ENCODE measurements at places on chromosomes 3 and 15.

GRCh38 chr3:61464518-61465140, 96.7 kb upstream of the PTPRG start:
- no peak for DNase-seq

DNA sequence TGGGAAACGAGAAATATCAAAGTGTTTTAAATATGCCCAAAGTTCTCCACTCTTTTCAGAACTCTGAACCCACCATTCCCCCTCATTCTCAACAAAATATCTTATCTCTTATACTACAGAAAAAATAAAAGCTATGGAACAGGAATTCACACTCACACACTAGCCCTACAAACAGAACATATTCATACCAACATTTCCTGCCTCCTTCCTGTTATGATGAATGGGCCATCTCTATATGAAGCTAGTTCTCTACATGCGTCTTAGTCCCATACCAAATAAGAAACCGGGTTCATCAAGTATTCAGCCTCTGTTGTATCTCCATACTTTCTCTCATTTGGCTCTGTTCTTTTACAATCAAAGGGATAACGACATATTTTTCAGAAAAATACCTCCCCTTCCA, 72.6 kb downstream of the PLSCR2 start:
- no peak for DNase-seq

- no peak for DNase-seq
Observed at GRCh38 chr15:41838400-41838897, at the start of gene PLA2G4B. PLA2G4B (plus strand) TSS chr15:41838847; CDS start chr15:41838914, 67 bp downstream.

DNA sequence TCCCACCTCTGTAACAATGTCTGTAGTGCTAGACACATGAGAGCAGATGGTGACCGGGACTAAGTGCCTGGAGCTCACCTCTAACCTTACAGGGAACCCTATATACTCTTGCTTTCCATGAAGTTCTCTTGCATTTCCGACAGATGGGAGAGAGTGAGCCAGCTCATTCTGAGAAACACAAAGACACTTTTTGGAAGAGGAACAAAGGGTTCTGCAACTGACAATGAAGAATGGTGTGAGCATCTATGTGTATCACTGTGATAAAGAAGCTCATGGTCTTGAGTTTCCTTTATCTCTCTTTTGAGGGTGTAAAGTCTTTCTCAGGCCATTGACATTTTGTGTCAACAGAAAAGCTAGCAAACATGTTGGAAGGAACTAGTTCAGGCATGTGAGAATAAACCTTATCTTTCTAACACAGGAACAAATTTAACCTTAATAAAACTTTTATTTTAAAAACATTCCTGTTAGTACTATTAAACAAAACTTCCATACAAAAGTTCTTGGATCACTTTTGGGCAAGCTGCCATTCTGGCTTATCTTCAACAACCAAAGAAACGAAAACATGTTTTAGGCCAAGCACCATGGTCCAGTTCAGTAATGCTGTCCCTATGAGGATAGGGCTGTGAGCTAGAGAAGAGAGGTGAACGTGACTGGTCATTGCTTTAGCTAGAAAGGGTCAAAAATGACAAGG, 142.7 kb downstream of the THRB start:
- DNase-seq, result no peak

DNA sequence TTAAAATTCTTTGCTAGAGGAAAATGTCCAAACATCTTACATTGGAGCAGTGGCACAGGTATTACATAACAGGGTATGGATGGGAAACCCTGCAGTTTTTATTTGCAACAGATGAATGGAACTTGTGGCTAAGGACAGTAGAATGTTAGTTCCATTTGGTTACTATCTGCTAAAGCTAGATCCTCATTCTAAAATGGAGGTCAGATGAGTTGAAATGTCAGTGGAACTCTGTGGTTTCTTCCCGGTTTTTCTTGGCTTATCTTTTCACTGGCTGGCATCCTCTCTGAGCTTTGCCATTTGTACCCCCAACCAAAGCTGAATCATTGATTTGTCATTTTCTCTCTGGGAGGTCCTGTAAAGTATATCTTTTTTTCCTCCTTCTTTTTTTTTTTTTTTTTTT, 68.9 kb downstream of the ARMC8 start:
- DNase-seq, result no peak

- DNase-seq, result no peak
Observed at GRCh38 chr3:143122608-143123352, 3.2 kb downstream of the CHST2 start.

DNA sequence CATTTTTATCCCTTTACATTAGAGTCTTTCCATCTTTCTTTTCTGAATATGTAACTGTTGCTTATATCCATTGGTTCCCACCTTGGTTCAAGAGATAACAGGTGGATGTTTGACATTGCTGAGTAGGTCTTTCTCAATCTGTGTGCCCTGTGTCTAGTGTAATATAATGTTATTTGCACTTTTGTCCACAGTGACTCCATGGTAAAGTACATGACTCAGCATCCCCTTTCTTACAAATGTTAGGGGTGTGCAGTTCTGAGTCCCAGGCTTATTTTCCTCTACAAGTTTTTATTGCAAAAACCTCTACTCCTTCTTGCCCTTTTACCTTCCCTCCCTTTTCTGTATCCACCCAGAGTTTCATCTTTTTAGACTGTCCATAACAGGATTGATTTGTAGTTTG, 116.5 kb downstream of the RSRC1 start:
- DNase-seq, result no peak

DNA sequence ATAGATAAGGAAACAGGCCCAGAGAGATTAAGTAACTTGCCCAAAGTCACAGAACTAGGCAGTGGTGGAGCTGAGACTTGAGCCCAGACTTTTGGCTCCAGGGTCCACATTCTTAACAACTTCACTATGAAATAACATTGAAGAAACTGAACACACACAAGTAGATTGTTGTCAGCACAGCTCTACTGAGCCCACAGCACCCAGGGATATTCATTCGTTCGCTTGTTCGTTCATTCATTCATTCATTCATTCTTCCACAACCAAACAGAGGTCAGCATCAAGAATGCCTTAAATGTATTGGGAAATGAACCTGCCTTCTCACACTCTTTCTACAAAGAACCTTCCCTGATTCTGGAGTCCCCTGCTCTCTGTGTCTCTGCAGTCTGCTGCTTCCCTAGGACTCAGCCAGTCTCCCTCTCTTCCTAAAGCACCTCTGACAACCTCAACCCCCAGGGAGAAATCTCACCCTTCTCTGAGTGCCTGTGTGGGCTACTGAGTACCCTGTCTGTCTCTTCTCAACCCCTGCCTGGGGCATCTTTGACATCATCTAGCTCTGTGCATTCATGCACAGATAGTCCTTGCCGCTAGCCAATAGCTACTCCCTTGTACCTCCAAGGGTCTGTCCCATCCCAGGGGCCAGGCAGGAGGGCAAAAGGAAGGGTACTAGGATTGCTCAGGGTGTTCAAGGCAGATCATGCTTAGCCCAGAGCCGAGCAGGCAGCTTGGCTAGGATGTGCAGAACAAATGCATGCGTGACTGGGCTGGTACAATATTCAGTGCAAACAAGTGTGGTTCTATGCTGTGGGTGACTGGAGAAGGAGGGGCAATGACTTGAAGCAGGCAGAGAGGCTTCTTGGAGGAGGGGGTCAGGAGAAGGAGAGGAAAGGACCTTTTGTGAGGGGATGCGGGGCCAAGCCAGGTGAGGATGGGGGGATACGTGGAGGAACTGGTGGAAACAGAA, 3.4 kb downstream of the LINGO1 start:
- DNase-seq, result no peak

GRCh38 chr3:23713641-23714040, 92.1 kb upstream of the UBE2E1 start:
- no peak for DNase-seq

- DNase-seq, result no peak
Observed at GRCh38 chr15:93823971-93824913, 407.1 kb upstream of the MCTP2 start.

DNA sequence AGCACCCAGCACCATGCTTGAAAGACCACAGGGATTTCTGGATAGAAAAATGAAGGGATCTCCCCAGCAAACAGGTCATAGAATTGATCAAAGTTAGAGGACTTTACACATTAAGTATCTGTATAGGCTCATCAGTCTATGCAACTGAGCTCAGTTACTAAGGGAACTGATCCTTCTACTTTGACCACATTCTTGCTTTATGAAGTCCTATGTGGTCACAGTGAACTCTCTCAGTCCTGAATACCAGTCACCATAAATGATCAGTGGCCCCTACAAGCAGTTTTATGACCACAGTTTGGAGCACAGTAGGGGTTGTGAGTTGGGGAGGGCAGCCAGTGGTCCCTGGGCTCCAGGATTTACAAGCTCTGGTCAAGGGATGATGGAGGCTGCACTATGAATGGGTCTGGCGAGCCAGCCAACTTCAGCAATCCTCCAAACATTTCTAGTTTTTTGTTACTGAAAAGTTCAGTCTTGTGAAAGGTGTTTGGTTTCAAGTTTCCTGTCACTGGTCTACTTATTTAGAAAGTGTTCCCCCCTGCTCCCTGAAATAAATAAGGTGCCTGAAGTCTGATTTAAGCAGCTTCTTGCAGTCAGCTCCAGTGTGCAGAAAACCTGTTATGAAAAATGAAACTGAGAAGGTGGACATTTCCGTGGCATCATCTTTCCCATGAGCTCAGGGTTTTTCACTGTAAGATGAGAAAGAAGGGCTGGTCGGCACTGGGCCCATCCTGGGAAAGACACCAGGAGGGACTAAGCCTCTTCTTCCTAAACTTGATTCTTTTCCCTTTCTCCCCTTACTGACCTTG, 75.5 kb downstream of the DAPK2 start:
- DNase-seq, result no peak

GRCh38 chr3:37763309-37763708, 98.4 kb upstream of the CTDSPL start:
- DNase-seq, result no peak

DNA sequence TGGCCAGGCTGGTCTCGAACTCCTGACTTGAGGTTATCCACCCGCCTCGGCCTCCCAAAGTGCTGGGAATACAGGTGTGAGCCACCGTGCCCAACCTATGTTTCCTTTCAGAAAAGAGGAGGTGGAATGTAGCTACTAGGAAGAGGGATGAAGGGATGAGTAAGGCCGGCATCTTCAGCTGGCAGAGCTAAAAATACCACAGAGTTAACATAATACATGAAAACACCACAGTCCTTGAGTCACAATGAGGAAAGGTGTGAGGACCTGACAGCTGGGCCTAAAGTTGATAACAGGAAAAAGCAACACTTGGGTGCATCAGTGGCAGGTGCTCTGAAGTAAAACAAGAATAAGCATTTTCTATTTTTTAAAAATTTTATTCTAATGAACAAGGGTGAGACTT, 392.2 kb downstream of the DIPK2A start:
- no peak for DNase-seq

DNA sequence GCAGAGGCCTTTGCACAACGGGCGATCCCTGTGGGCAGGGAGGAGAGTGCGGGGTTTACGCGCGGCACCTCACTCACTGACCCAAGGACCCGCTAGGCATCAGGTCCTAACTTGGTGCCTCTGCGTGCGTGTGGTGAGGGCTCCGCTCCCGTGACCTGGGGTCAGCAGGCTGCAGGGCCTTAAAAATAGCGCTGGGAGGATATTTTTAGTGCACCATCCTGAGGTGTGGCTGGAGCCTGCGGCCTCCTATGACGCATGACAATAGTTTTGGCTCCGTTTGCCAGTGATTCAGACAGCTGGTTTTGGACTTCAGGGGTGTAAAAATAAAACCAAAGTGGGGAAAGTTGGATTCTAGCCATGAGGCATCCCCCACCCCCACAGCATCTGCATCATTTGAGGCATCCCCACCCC, 139.0 kb downstream of the FAM43A start:
- no peak for DNase-seq

GRCh38 chr3:128270559-128271492, 117.5 kb downstream of the EEFSEC start:
- DNase-seq, result no peak

- DNase-seq, result no peak
Observed at GRCh38 chr3:25971736-25972135, 181.8 kb downstream of the OXSM start.

GRCh38 chr15:52661909-52662308, 17.3 kb downstream of the ATOSA start:
- DNase-seq, result no peak

DNA sequence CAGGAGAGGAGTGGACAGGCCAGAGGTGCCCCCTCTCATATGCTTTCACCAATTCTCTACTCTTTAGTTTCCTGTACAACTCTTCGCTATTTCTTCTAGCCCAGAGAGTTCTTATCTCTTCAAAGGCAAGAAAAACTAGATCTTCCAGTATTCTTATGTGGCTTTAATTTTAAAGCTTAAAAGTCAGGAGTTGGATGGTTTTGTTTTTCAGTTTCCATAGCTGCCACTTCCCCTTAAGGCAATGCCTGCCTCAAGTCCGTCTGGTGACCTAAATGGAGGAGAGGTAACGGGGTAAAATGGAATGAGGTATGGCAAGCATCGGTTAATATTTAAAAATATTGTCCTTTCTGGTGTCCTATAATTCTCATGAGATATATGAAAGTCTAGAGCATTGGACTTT, 11.4 kb upstream of the VGLL3 start:
- DNase-seq, result no peak

DNA sequence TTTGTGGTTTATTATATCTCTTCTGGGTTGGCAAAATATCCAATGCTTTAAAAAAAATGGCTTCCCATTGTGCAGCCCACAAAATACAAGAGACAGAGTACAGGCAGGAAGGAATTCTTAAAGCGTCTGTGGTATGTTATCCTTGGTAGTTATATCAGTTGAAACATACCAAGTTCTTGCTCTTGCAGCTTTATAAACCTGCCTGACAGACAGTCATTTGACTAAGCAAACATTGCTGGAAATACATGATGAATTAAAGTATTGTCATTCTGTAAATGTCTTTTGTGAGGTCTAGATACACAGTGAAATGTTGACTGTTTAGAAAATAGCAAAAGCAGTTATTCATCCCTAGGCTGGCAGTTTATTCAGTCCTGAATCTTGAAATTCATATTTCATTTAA, 44.8 kb upstream of the MAP3K13 start:
- no peak for DNase-seq

DNA sequence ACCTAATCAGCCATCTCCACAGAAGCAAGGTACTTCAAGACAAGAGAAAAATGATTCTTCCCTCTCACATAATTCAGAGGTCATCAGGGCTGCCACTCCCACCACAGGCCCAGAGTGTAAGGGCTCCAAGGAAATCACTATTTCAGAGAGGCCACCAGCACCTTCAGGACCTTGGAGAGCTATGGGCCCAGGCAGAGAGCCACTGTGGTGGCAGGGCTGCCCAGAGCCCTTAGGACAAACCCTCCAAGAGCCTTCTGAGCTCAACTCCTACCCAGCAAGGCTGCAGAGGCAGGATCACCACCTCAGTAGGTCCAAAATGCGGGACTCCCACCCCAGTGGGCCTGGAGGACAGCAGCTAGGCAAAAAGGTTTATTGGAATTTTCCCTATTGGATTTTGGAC, 17.9 kb upstream of the FAN1 start:
- no peak for DNase-seq

- no peak for DNase-seq
Observed at GRCh38 chr3:27193056-27193455, 176.1 kb downstream of the NEK10 start.
